A549 (cell line): ENCODE measurements at places on chromosomes 13 and 19. TPM values are rescaled to one million over a fixed set of nuclear protein-coding genes. Genes with fewer than 3 reads are reported as not detected.

Gene IZUMO1
- not detected in 3 replicates for polyA plus RNA-seq

Gene PRR20B
- polyA plus RNA-seq, result not detected in 3 replicates

Gene SYCN
- polyA plus RNA-seq, result not detected in 3 replicates

GRCh38 chr13:52994865-52995264, 33.7 kb upstream of the OLFM4 start:
- DNase-seq, result no peak

DNA sequence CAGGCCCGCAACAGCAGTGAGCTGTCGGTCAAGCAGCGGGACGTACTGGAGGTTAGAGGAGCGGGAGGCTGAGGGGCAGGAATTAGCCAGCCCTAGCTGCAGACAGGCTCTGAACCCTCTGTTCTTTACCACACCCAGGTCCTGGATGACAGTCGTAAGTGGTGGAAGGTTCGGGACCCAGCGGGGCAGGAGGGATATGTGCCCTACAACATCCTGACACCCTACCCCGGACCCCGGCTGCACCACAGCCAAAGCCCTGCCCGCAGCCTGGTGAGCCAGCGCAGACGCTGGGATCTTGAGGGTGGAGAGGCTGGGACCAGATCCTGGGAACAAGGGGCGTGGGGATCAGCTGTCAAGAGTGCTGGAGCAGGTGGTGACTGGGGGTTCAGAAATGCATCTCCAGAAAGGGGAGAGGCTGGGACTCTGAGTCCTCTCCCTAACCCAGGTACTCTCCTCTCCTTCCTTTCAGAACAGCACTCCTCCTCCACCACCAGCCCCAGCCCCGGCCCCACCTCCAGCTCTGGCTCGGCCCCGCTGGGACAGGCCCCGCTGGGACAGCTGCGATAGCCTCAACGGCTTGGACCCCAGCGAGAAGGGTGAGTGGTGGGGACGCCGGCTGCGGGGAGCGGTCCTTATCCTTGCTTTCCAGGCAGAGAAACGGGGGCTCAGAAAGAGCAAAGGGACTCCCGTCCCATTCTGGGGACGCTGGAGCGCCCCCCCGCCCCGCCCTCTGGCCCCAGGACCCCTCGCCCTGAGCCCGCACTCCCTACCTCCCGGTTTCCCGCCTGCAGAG, 10.4 kb downstream of the EPS8L1 start:
- no peak for DNase-seq

GRCh38 chr19:57227502-57227901, 3.3 kb upstream of the AURKC start:
- DNase-seq, result no peak

- DNase-seq, result no peak
These were observed 33.7 kb upstream of the POSTN start for GRCh38 chr13:37632294-37632693.

DNA sequence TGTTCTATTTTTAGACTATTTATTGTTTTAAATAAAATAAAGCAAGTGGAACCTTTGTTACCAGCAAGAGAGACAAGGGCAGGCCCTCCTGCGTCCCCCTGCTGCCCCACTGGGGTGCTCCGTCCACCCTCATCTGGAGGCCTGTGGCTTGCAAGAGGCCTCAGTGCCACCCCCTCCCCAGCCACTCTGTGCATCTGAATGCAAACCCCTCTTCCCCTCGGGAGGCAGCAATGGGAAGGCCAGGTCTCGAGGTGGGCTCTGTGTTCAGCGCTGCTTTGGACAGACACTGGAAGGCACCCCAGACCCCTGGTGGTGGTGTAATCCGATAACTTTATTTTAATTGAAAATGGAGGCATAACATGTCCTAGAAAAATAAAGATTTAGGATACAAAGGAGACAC, 4.6 kb downstream of the SIX5 start:
- DNase-seq, result no peak

- no peak for DNase-seq
These were observed 172.0 kb downstream of the UQCRFS1 start for GRCh38 chr19:29040951-29041350.

GRCh38 chr19:19538061-19538784, at the start of gene CILP2:
Gene CILP2 (plus strand): TSS chr19:19538265. CDS start chr19:19538350, 85 bp downstream.
- DNase-seq, result no peak

DNA sequence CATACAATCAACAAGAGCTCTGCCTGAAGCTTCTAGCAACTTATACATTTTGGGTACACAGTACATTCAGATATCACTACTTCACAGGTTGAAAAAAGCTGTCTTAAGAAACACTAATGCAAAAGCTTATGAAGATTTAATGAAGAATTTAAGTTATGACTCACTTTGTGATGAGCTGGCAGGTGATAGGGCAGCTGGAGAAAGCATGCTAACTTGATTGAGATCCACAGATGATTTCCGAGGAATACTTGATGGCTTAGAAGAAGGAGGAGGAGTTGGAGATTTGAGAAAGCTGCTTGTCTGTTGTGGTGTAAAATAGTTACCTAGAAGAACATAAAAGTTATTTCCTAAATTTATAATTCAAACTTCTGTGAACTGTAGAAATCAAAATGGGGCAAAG, 23.3 kb downstream of the EXOSC8 start:
- DNase-seq, result no peak

GRCh38 chr13:37492741-37493514, 105.6 kb downstream of the POSTN start:
- no peak for DNase-seq

- DNase-seq, result no peak
These were observed 38.5 kb upstream of the MAB21L1 start for GRCh38 chr13:35514801-35515502.
